ENCODE measurements at places on chromosomes 11 and 22.

GRCh38 chr11:86159581-86159891, 85.0 kb upstream of the EED start:
- no peak for DNase-seq

GRCh38 chr11:99739464-99740089, 718.8 kb downstream of the CNTN5 start:
- peak; percentile 2 for DNase-seq

DNA sequence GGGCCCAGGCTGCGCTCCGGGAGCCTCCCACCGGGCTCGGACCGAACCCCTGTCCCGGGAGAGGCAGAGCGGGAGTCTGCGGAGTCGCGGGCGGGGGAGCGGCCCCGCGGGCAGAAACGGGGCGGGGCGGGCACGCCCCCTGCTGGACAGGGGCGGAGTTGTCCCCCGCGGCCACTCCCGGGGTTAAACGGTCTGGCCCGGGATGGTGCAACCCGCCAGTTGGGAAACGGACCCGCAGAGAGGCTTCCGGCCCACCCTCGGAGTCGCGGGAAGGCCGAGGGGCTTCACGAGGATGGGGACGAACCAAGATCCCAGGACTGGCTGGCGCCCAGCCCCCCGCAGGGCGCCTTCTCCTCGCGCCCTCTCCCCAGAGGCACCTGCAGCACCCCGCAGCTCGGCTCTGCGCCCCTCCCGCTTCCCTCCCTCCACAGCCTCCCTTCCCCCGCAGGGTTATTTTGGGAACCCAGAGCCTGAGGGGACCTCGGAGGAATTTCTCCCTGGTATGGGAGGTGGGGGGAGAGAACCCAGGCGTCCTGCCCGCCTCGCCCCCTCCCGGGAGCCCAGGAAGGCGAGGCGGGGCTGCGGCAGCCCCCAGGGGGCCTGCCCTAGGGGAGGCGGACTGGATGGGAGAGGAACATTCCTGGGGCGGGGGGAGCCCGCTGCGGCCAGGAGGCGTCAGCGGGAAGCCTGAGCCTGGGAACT, 902 bp downstream of the RASGRP2 start:
- DNase-seq: no peak

GRCh38 chr22:21755851-21756284, 20.3 kb upstream of the YPEL1 start:
- DNase-seq: no peak

DNA sequence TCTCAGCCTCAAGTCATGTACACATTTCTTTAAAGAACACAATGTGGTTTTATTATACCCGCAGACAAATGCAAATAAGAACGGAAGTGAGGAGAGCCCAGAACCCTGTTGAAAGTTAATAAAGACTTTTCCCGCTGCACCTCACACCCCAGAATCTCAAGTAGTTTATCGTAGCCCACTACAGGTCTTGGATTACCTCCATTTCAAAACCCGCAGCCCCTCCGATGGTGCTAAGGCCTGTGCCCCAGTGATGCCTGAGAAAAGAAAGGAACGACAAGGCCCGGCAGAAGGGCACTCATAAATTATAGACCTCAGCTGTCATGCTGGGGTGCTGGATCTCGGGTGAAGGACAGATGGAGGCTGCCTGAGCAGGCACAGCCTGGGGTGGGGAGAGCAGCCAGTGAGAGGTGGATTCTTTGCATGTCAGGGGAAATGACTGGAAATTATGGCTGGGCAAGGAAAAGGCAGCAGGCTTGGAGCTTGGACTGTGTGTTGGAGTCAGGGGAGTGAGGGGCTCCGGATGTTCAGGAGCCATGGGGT, 354.1 kb downstream of the NTM start:
- no peak for DNase-seq

- DNase-seq: peak; percentile 59
Observed at GRCh38 chr22:44130076-44130711, 50.5 kb upstream of the PARVG start.

DNA sequence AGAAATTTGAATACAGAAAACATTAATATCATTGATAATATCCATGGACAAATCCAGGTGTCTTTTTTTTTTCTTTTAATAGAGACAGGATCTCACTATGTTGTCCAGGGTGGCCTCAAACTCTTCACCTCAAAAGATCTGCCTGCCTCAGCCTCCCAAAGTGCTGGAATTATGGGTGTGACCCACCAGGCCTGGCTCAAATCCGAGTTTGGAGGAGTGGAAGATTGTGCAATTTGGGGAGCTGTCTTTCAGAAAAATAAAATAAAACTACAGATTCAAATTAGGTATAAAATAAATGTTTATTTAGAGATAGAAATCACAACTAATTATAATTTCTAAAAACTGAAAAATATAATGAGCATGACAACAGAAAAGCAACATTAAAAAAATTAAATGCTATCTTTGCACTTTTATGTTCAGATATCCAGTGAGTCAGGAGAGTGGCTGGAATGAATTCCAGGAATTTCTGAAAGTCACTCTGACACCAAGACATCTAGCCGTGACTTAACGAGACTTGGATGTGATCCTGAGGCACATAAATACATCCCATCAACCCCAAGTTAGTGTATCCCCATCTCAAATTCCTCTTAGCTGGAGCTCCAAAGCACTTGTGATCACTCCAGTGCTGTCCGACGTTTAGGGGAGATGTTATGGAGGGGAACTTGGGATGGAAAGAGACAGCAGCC, 128.6 kb upstream of the THY1 start:
- no peak for DNase-seq

GRCh38 chr22:35150183-35151107, 84.5 kb downstream of the ISX start:
- peak; percentile 26 for DNase-seq

- no peak for DNase-seq
Observed at GRCh38 chr22:23288301-23289129, 108.2 kb downstream of the BCR start.

GRCh38 chr11:113960702-113961330, 14.1 kb upstream of the HTR3A start:
- no peak for DNase-seq

GRCh38 chr11:2484576-2485125, 39.8 kb downstream of the KCNQ1 start:
- DNase-seq: no peak
